Activated CD4-positive, alpha-beta T cell treated with anti-CD3 and anti-CD28 coated beads for 48 hours (primary cell): ENCODE measurements at places on chromosomes 16 and 17.

DNA sequence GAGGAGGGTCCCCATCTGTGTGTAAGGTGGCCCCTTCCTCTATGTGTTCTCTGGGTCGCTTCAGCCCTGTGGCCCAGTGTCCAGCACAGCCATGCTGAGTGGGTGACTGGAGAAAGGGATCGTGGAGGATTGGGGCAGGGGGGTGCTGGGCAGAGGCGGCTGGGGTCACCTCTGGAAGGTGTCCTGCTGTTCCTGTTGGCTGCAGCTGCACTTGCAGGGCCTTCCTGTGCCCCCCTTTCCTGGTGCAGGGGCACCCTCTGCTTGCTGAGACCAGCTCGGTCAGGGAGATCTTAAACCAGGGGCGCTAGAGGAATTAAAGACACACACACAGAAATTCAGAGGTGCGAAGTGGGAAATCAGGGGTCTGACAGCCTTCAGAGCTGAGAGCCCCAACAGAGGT is 11.1 kb downstream of the IL32 start:
- no peak for DNase-seq

- no peak for DNase-seq
These were observed 18.8 kb downstream of the SEZ6 start for GRCh38 chr17:28986714-28987655.

GRCh38 chr16:253833-254232 is 19.2 kb downstream of the FAM234A start:
- DNase-seq, result no peak

DNA sequence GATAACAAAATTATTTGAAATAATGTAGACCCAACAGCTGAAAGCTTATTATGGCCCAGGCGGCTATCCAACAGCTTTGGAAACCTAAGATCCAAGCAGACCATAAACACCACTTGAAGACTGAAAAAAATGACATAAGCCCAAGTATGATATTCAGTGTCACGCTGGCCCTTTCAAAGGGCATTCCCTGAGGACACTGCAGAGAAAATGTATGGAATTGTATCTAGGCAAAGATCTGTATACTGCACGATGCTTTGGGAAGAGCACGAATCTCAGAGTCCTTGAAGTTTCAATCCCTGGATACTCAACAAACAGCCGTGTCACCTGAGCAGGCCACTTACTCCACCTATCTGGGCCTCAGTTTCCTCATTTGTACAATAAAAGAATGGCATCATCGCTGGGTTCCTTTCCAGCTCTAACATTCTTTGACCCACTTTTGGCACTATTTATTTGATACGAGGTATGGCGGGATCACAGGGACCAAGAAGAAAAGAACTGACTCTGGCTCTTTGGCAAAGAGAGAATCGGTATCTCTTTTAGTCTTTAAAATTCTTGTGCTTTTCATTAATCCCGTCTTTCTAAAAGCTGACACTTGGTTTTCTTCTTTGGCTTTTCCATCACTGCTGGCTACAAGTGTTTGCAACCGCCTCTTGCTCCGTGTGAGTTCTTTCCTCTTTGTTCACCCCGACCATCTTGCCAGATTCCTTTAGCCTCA is 1.2 kb downstream of the STAT5B start:
- DNase-seq, result no peak

DNA sequence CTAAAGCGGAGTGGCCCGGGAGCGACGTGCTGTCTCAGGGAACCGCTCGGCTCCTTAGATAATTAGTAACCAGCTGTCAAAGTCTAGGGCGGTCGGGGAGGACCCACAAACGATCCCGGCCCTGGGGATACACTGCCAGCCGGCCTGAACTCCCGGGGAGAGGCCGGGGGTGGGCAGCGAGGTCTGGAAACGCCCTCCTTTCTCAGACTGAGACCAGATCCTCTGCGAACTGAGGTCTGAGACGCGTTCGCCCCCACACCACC is 1.3 kb downstream of the HNF1B start:
- no peak for DNase-seq

DNA sequence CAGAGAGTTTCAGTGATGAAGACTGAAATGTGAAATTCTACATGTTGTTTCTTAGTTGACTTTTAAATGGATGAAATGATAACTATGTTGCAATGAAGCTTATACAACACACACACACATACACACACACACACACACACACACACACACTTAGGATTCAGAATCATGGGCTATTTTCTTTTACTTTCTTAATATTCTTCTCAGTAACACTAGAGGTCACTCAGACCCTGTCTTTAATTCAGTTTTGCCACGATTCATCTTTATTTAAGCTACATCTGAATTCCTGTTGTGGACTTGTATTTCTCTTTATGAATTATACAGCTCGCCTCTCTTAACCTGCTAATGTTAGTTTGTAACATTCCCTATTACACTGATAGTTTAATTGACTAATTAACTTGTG is 109.6 kb upstream of the GOT2 start:
- DNase-seq, result no peak

DNA sequence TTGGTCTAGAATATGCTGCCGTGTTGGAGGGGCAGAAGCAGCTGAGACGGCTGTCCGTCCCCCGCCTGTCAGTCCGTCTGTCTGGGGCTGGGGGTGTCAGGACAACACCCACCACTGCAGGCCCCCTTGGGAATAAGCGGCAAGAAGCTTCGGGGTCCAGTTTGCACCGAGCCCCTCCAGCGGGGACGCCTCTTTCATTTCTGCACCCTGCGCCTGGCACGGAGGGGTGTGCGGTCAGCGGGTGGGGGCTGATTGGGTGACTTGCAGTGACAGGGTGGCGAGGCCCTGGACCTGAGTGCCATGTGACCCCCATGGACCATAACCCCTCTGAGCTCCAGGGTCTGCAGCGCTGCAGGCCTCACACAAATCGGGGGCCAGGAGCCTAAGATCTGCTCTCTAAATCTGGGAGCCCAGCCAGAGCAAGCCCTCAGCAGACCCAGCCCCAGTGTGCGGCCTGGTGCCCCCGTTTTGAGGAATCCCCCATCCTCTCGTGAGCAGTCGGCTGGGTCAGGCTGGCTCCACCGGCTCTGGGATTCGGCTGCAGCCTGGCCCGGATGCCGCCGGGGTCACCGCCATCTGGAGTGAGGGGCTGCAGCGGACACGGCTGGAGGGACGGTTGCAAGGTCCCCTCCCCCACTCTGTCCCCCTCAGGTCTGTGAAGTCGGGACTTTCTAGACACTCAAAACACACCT is 8.3 kb downstream of the CBFA2T3 start:
- no peak for DNase-seq

- no peak for DNase-seq
These were observed 42.5 kb downstream of the PLCG2 start for GRCh38 chr16:81821436-81822128.

DNA sequence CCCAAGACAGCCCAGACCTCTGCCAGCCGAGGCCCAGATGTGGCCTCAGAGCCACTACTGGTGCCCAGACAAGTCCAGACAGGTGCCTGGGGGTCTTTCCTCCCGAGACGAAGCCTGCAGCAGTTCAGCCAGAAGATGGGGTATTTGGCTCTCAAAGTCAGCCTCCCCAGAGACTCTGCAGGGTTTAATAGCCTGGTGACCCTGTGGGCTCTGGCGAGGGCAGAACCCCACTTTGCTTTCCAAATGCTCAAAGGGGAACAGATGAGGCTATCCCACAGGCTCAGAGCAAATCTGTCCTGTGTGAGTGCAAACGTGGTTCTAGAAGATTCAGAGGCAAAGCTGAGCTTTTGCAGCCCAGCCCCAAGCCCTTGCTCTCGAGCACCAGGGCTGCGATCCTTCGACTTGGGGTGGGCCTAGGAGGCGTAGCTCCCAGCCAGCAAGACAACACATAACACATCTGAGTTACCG is 236.0 kb downstream of the MRTFB start:
- no peak for DNase-seq

DNA sequence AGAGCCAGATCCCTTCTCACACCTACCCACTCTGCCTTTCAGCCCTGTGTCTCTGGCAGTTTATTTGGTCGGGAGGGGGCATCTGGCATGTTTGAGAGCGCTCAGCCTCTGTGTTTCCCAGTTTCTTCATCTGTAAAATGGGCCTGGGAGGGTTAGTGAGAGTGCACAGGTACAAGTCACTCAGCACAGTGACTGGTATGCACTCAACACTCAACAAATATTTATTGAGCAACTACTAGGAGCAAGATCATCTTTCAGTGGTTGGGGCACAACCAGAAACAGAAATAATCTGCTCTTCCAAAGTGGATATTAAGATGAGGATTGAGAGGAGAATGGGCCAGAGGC is 13.7 kb upstream of the SRCIN1 start:
- no peak for DNase-seq

DNA sequence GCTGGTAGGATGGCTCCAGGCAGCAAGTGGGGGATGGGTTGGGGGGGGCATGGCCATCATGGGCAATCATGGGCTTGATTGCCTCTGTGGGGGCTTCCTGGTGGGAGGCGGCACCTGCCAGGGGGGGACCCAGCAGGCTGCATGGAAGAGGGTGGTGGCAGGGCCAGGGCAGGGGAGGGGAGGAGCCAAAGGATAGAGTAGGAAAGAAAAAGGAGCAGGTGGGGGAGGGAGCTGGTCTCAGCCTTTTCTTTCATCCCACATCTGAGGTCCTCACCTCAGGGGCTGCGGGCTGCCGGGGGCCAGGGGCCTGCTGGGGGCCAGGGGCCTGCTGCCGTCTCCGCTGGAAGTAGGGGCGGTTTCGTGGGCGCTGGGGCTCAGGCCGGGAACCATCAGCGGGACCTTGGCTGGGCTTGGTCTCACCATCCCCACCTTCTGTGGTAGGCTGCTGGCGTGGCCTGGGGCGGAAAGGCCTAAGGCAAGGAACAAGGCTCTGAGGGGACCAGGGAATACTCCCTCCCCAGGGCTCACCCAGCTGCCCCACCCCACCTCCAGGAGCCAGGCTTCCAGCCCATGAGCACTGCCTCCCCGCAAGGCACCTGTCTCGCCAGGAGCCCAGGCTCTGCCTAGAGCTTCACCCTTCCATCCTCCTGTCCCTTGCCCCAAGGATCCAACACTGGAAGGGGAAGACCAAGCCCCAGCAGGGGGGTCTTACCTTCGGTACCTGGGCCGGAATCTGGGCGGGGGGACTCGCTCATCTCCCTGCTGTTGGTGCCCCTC is 5.0 kb downstream of the YBX2 start:
- no peak for DNase-seq

GRCh38 chr17:50129728-50130558 is at the start of gene SAMD14:
TSS of gene SAMD14 (minus strand) at chr17:50130160. CDS start at chr17:50124959, 5,201 bp downstream.
- peak; percentile 46 for DNase-seq

GRCh38 chr17:30203471-30203981 is 32.0 kb downstream of the SLC6A4 start:
- no peak for DNase-seq

- no peak for DNase-seq
These were observed 35.2 kb downstream of the TMEM186 start for GRCh38 chr16:8762254-8762653.

GRCh38 chr16:50172195-50172922 is 19.3 kb downstream of the TENT4B start:
- no peak for DNase-seq

DNA sequence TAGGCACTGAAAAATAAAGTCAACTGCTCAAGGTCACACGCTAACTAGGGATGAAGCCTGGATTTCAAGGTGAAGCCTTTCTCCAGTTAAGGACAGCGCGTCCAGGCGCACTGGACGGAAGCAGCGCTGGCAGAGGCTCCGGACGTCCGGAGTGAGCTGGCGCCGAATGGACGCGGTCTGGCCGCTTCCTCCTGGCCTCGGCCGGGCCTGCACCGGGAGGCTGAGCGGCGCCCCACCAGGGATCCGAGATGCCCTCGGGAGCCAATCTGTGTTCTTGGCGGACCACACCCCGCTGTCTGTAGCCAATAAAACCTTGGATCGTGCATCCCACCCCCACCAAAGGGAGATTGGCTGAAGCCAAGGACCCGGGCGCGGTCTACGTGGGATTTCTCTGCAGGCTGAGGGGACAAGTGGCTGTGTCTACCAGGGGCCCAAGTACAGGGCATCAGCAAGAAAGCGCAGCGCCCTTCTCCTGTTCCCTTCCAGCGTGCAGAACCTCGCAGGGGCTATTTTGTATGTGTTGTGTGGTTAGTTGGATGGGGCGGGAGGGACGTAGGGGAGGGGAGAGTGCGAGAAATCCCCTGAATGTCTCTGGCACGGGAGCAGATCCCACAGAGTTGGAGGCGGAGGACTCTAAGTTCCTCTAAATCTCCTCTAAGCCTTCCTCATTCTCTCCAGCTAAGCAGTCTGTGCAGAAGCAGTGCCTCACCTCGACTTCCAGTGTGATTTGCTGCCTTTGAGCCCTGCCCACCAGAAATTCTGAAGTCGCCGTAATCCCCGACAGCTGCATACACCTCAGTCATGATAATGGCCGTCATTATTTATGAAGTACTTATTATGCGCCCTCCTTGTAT is 2.5 kb upstream of the AKAP10 start:
- no peak for DNase-seq

- DNase-seq, result no peak
These were observed 87.2 kb upstream of the CACNG5 start for GRCh38 chr17:66747578-66748275.

DNA sequence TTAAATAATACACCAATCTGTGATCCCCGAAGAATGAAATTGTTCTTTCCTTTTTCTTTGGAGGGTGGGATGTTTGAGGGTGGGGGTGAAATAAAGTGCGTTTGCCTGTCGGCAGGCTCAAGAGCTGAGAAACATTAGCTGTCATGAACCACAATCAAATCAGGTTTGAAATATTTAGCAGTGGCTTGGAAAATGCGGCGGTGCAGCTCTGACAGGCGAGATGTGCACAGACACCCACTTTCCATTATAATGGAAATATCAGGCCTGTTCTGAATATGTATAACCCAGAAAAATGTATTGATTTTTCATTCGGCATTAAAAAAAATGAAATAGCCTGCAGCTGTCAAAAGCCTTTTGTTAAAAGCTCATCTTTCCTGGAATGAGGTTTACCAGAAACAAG is 212.8 kb downstream of the ZFHX3 start:
- DNase-seq, result no peak

DNA sequence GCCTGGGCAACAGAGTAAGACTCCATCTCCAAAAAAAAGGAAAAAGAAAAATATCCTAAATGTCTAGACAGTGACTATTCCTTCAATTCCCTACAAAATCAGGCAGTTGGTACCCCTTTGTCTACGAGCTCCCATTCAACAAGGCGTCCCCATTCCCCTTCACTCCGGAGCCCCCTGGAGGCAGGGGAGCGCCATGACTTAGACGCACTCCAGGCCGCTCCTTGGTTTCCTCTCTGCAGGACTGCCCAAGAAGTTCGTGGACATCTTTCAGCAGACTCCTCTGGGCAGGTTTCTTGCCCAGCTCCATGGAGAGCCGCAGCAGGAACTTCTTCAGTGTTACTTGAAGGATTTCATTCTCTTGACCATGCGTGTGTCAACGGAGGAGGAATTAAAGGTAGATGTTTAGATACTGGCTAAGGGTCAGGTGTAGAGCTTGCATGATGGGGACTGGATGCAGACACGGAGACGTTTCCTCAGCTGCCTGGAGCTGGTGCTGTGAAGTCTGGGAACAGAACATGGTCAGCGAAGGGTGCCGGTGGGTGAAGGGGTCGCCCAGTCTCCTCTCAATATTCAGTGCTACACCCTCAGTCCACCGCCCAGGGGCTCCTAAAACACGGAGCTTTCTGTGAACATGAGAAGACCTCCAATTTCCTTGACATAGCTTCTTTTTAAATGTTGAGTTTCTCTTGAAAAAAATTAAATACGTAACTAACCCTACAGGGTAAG is 53.3 kb upstream of the ENDOV start:
- DNase-seq, result peak; percentile 49
